Cardiac fibroblast (primary cell): ENCODE measurements at places on chromosomes 1 and 21.

GRCh38 chr1:59143133-59143487 is 153.8 kb upstream of the FGGY start:
- DNase-seq = peak; percentile 96

- DNase-seq = no peak
These were observed 102.5 kb upstream of the CASZ1 start for GRCh38 chr1:10898921-10899320.

- no peak for DNase-seq
These were observed 3.6 kb upstream of the SCAF4 start for GRCh38 chr21:31735511-31735992.

DNA sequence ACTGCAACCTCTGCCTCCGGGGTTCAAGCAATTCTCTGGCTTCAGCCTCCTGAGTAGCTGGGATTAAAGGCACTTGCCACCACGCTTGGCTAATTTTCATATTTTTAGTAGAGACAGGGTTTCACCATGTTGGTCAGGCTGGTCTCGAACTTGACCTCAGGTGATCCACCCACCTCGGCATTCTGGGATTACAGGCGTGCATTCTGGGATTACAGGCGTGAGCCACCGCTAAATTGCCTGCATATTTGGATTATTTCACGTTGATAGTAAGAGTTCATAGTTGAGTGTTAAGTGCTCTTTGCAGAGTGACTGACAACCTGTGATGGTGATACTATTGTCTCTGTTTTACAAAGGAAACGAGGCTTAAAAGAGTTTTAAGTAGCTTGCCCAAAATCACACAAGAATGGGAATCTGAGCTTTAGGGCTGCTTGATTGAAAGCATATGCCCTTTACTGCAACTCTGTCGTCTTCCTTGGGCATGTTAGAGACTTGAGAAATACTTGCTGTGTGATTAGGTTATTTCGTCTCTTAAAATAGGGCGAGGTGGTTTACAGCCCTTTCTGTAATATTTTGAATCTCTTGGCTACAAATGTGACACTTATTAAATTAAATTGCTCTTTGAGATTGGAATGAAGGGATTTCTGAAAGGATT is 12.4 kb downstream of the CDC42 start:
- no peak for DNase-seq

DNA sequence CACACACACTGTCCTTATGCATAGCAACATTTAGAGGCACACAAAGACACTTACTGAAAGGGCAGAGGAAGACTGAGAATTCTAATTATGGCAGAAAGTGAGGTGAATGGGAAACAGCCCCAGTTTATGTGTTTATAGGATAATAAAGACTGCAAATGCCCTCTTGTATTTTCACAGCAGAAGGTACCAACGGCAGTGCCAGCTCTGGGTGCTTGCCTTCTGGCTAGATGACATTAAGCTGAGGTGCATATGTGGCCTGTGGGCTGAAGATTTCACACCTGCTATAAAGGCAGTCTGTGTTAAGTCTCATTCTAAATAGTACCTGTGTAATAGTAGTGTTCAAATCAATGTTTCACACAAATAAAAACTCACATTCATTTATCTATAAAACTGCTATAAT is 347.2 kb upstream of the ZRANB2 start:
- DNase-seq = no peak
